ENCODE measurements at places on chromosomes 12 and 14.
A peak's percentile ranks its signal among the peaks of the same experiment; 100 is the strongest.

DNA sequence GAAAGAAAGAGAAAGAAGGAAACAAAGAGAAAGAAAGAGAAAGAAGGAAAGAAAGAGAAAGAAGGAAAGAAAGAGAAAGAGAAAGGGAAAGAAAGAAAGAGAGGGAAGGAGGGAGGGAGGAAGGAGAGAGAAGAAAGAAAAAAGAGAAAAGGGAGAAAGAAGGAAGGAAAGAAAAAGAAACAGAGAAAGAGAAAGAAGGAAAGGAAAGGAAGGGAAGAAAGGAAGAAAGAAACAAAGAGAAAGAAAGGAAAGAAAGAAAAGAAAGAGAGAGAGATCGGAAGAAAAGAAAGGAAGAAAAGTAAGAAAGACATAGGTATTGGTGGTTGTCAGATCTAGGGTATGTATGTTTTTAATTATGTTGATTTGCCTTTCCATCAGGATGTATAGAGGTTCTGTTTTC, 342.3 kb downstream of the FOXG1 start:
- DNase-seq: no peak

DNA sequence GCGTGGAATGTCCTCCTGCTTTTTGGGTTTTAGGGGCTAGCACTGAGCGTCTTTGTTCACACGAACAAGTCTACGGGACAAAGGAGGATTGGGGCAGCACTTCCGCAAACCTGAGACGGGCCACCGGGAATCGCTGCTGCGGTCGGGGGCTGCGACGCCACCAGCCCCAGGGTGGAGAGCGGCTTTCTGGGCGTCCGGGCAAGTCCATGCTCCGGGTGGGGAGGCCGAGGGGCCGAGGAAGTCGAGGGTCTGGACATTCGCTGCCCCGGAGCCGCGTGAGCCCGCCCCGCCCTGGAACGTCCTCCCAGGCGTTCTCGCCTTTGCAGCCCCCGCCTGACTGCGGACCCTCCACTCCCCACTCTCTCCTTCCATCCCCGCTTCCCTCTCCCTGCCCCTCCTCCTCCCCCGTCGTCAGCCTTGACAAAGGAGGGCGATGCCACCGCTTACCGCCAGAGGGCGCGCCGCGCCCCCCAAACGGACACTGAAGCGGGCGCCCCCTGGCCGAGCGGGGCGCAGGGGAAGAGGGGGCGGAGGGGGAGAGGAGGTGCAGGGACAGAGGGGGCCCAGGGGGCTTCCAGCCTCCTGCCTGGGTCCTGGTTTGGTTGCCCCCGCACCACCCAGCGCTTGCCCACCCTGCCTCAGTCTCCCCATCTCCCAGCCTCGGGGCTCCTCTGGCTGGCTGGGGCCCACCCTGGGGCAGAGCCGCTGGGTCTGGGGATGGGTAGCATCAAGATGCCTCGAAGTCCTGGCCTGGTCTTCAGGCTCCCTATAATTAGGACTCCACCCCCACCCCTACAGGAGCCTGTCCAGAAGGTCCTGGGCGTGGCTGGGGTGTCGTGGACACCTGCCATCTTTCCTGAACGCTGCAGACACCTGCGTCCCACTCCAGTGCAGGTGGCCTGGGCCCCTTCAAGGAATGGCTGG, 39.1 kb upstream of the INF2 start:
- peak; percentile 85 for DNase-seq

DNA sequence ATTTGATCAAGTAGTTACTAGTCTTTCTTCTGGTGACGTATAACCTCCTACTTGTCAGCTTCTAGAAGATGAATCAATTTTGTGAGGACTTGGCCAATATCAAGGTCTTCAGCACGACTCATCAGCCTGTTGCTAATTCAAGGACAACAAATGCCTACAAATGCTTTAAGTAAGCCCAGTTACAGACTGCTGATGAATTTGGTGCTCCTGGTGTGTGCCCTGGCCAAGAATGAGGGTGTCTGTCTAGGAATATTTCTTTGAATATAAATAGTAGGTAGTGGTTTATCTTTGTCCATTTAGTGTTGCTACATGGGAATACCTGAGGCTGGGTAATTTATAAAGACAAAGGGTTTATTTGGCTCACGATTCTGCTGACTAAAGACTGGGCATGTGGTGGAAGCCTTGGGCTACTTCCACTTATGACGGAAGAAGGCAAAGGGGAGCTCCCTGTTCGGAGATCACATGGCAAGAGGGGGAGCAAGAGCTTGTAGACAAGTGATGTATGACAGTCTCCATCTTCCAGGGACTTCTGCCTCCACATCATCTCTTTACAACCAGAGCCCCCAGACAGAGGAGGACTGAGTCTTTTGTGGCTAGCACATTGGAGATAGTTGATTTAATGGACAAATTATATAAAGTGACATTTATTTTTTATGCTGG, 180.2 kb downstream of the CRADD start:
- no peak for DNase-seq

- DNase-seq: peak; percentile 6
Measured at GRCh38 chr14:68644101-68644500, 148.8 kb downstream of the ZFP36L1 start.

GRCh38 chr12:14572401-14572800, 4.7 kb upstream of the PLBD1 start:
- no peak for DNase-seq
